ENCODE measurements at places on chromosomes 2 and 18.
A peak's percentile ranks its signal among the peaks of the same experiment; 100 is the strongest.

GRCh38 chr2:236172255-236173035, 4.3 kb upstream of the GBX2 start:
- DNase-seq = no peak

GRCh38 chr2:23213196-23213595, 171.8 kb upstream of the KLHL29 start:
- no peak for DNase-seq

- peak; percentile 64 for DNase-seq
Measured at GRCh38 chr18:57447154-57447621, 12.0 kb downstream of the ONECUT2 start.

DNA sequence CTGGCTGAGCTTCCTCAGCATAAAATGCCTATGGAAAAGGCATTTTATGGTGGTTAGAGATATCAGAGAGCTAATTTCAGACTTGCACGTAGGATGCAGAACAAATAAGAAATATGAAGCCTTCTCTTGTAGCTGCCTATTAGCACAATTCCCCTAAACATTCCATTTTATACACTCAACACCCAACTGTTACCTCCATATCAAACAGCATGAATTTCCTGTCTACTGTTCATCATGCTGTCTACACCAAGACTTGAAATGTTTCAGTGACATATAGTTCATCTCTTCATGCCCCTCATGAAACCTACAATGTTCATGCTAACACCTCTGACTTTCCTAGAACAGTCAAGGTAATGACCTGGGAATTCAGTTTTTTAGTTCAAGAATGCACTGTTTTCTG, 249.9 kb downstream of the PIEZO2 start:
- DNase-seq = no peak

DNA sequence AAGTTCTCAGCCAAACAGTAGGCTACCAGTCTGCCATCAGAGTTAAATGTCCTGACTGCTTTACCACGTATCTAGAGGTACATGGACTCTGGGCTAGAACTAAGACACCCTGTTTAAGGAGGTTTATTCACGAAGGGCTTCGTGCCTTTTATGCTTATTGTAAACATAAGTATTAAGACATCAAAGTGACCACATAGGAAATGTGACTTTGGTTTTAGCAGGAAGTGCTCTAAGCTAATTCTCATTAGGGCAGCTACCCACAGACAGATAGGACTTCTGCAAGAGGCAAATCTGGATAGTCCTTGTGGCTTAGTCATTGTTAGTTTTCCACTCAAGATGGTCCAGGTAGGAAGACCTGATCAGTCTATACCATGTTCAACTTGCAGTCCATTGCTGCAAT, 233.3 kb upstream of the MGAT5 start:
- DNase-seq = peak; percentile 7

DNA sequence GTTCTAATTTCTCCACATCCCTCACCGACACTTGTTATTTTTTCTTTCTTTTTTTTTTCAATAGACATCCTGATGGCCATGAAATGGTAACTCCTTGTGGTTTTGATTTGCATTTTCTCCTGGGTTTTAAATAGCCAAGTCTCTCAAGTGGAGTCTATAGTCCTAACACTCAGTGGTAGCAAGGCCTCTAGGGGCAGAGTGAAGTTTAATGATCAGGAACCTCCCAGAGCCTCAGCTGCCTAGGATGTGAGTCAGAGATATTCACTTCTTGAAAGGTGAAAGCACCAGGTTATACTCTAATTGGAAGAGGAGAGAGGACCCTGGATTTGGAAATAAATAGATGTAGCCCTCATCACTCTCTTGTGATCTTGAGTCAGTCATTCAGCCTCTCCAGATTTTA, 62.7 kb upstream of the CAPN13 start:
- DNase-seq = no peak

GRCh38 chr2:224986477-224986876, 55.8 kb downstream of the DOCK10 start:
- no peak for DNase-seq

DNA sequence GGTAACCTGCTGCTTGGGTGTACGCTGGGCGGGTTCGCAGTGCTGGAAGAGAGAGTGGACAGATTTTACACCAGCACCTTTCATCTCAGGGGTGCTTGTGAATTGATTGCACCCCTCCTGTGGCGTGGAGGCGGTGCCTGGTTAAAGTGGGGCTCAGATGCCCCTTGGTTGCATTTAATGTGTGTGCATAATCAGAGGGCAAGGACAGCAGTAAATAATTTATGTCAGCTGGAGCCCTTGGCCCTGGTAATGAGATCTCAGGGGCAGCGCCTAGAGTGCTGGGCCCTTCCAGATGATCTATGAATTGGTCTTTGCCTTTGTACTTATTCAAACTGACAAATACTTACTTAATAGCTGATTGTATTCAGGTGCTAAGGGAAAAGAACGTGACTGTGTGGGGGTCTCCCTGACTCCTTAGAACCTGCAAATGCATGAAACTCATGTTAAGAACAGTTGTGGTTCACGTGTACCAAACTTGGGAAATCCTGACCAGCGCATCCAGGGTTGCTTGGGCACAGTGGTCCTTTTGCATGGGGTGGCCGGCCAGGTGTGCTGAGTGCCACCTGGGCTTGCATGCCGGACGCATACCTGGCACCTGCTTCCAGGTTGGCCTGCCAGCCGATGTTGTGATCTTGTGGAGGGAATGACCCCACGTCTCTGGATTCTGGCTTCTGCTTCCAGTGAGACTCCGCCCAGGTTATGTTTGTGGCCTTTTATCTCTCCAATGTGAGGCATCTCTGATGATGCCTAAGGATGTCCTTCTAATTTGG, 118.5 kb downstream of the AGAP1 start:
- no peak for DNase-seq

DNA sequence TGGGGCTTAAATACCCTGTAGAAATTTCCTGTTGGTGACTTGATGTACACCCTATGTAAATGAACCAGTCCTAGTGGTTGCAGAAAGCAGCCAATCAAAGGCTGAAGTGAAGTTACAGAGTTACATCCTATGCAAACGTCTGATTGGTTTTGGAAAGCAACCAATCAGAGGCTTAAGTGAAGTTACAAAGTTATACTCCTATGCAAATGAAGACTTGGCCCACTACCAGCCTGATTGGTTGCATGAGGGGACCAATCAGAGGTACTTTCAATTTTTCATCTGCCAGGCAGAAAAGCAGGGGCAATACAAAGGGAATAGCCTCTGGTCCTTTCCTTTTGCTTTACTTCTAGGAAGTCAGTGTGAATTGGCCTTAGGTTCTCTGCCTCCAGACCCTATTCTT, 13.6 kb upstream of the ZNF397 start:
- no peak for DNase-seq

DNA sequence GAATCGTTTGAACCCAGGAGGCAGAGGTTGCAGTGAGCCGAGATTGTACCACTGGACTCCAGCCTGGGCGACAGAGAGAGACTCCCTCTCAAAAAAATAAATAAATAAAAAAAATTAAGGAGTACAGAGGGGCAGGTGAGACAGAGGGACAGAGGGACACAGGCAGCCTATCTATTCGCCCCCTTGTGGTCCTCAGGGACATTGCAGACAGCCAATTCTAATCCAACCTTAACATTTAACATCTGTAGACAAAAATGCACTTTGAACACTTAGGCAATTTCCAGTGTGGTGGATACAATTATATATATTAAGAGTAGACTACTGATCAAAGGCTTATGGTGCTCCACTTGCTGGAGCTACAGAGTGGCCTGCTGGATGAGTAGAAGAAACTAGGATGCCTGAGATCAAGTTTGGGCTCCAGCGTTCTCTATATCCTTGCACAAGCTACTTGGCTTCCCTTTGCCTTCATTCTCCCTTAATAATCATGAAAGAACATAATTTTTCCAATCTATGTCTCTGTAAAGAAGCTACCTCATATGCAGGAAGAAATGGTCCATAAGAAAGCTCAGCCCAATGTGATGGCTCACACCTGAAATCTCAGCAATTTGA, 8.2 kb upstream of the SMARCAL1 start:
- peak; percentile 72 for DNase-seq

DNA sequence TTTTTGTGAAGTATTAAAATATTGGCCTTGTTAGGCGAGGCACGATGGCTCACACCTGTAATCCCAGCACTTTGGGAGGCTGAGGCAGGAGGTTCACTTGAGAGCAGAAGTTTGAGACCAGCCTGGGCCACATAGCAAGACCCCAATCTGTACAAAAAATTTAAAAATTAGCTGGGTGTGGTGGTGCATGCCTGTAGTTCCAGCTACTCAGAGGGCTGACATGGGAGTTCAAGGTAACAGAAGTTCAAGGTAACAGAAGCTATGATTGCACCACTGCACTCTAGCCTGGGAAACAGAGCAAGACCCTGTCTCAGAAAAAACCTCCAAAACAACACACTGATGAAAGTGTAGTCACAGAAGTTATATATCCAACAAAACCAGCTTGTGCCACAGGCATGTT, 39.8 kb downstream of the IMPA2 start:
- no peak for DNase-seq

DNA sequence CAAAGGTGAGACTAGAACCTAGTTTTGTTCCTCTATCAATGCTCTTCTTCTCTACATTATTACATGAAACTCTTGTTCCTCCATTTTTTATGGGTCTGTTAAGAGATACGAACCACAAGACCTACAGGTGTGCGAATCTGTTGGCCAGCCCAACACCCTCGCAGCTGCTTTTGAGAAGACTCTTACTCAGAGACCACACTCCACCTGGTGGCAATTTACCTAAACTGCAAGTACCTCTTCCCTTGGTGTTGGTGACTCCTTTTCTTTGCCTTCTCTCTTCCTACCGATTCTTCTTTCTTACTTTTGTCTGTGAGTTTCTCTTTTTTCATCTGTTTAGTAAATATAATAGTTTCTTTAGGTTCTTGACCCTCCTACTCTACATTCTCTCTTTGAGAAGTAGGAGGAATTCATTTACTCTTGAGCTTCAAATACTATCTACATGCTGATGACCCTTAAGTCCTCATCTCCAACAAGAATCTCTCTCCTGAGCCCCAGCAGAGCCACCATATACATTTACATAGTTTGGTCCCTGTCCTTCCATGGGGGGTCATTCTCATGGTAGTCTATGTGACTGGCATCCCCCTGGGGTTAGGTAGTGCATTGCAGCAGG, 81.8 kb upstream of the GAREM1 start:
- peak; percentile 79 for DNase-seq

DNA sequence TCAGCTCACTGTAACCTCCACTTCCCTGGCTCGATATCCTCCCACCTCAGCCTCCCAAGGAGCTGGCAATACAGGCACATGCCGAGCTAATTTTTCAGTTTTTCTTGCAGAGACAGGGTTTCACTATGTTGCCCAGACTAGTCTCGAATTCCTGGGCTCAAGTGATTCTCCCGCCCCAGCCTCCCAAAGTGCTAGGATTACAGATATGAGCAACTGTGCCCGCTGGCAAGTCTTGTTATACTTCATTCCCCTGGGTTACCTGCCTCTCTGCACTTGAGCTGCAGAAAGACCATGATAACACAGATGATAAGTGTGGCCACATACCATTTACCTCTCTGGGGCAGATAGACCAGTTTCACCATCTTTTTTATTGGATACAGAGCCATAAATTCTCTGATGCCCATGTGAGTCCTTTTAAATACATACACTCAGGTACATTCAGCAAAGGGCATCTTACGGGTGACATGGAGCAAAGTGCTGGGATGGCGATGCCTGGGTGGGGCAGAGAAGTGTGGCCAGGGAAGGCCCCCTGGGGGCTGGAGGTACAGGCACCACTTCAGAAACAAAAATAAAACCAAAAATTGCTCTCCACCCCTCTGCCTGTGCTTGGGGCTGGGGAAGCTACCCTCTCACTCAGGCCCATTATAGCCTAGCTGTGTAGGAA, 20.4 kb downstream of the CCT7 start:
- DNase-seq = no peak

DNA sequence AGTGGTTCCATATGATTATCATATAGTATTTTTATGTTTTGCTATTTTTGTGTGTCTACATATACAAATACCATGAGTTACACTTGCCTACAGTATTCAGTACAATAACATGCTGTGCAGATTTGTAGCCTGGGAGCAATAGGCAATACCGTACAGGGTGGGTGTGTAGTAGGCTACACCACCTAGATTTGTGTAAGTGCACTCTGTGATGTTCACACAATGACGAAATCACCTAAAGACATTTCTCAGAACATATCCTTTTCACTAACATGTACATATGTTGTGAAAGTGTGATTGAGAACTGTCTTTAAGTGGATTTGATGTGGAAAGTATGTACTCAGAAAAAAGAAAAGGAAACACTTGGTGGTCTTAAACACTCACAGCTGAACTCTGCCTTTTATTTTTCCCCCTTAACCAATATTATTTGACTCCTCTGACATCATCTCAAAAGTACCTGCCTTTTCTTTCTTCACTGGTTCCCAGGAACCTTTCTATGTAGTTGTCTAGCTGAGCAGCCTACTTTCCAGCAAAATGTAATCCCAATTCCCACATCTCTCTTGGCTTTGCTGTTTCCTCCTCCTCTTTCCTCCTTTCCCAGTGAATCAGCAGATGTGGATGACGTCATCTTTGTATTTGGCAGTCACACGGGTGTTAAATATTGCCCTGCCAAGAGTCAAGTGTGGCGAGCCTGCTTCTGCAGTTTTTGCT, 47.7 kb downstream of the OSBPL6 start:
- DNase-seq = no peak

DNA sequence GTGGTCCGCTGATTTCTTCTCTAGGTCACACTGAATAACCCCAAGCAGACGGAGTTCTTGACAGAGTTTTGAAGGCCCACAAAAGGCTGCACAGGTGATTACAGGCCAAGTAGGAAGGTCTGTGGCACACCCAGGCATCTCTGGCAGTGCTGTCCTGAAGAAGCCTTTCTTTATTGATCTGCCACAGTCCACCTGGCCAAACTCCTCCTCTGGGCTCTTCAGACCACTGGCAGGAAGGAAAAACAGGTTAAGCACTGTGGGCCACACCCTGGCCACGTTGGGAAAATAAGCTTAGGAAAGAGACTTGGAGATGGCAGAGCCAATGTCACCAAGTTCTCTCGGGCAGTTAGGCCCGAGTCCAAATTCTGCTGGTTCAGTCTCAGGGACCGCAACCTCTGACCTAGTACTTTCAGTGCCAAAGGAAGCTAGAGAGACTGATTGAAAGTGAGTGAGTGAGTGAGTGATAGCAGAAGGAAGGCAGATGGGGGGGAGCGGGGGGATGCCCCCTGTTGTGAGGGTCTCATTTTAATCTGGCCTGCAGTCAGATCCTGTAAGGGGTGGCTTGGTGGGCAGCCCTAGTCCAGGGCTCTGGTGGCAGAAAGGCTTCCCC, 102.9 kb downstream of the TGFA start:
- no peak for DNase-seq

- DNase-seq = no peak
Measured at GRCh38 chr2:2466534-2466933, 135.5 kb upstream of the MYT1L start.

DNA sequence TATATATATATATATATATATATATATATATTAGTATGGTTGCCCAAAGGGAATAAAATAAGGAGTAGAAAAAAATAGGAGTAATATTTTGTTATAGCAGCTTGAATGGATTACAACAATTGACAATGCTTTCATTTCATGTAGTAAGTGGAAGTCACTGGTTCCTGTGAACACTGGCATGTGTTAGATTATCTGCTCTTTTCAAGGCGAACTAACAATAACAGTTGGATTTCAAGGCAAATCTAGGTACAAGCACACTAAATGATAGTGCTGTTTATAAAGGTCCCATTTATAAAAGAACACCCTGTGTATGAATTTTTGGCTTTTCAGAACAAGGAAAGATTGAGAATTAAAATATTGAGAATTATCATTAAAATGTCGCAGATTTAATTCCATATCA, 1535.7 kb downstream of the LRP1B start:
- DNase-seq = no peak
